ENCODE measurements at places on chromosomes 6 and 20.

GRCh38 chr6:10407674-10408054 is 7.2 kb downstream of the TFAP2A start:
- DNase-seq = no peak

GRCh38 chr6:30062471-30063178 is 1.6 kb downstream of the POLR1H start:
- DNase-seq = no peak

DNA sequence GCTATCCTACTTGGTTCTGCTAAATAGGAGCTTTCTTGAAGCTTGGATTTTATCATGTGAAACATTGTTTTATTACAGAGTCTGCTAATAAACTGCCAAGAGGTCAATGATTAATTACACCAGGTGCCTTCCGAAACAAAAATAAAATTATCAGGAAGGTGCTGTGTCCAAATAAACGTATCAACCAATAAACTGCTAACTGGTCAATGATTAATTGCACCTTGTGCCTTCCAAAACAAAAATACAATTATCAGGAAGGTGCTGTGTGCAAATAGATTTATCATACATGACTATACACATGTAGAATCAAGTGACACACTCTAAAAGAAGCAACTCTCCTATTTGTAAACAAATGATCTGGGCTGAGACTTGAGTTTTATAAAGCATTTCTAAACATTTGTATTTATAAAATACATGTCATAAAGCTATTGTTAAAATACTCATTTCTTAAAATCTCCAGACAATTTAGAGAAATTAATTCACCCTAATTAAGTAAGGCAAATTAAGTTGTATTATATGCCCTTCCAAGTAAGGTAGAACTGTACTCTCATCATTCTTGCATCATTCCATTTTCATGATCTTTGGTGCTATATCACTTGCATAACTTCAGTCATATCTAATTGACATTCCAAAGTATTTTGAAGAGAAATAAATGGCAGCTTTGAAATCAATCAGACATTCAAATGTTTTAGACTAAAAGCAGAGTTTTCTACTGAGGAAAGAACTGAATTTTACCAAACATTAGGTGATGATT is 26.8 kb downstream of the SPTLC3 start:
- no peak for DNase-seq

GRCh38 chr6:159108426-159108985 is 60.7 kb upstream of the FNDC1 start:
- DNase-seq = no peak

DNA sequence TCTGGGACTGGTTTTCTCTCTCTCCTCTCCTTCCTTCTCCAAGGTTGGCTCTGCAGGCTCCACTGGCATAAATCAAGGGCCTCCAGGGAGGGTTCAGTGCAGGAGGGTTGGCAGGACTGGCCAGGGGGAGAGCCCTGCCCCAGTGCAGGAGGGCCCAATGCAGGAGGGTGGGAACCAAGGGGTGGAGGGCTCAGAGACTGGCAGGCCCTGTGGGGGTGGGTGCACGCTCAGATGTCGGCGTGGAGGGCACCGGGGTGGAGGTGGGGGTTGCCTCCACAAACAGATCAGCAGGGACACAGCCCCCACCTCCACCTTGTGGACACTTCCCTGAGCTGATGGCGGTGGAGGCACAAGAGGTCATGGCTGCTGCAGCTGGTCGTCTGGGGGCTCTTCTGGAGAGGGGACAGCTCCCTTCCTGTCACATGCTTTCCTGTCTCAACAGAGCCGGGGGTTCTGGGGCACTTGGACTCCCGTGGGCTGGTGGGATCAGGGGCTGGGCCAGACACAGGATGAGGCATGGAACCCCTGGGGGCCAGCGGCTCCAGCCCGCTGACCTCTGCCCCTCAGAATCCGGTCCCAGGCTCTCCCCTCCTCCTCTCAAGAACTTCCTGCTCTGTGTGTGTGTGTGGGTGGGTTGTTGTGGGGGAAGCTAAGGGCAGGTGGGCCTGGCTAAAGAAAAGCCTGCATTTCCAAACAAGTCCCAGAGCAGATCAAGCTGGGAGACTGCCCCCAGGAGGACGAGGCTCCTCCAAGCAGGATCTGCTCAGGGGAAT is 2.7 kb upstream of the ABHD16B start:
- DNase-seq = no peak

DNA sequence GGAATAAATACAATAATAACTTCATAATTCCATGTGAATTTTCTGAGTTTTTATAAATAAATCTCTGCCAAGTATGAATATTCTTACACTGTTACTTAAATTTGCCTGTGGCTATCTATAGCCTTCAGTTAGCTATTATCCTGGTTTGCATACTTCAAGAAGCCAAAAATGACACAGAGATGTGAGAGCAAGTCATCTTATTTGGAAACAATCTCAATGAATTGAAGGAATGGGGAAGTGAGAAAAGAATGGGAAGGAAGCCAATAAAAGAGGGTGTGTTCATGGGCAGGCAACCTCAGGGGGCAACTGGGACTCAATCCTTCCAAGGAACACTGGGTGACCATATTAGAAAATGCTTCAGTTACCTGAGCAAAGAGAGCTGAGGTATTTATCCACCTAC is 9.9 kb downstream of the HAO1 start:
- no peak for DNase-seq

Measured in stimulated activated CD4-positive, alpha-beta T cell treated with anti-CD3 and anti-CD28 coated beads, Interleukin-12 subunit alpha, Interleukin-12 subunit beta, amount 100 ng/mL, for 24 hours (primary cell).